ENCODE measurements at places on chromosomes 6 and 20. TPM values are rescaled to one million over a fixed set of nuclear protein-coding genes. Genes with fewer than 3 reads are reported as not detected.
A peak's percentile ranks its signal among the peaks of the same experiment; 100 is the strongest.

DNA sequence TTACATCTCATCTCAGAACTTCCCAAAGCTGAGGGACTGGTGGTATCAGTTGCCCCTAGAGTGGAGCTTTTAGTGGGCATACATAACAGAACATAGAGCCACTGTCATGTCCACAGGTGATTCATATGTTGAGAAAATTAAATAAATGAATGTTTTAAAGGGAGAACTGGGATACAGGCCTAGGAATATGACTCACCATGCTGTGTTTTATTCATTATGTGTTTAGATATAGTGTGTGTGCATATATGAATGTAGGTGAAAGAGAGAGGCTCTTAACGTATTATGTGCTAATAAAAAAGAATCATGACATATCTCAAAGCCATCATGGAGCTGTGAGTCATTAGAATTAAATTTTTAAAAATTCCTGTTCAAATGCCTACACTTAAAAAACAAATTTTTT, 332.2 kb upstream of the RSPO3 start:
- no peak overlapping the region for H3K27ac ChIP-seq
- no peak overlapping the region for H3K4me3 ChIP-seq
- peaks cover 5% of the 10 kb centered on the region for H3K4me1 ChIP-seq
- no peaks in the 10 kb centered on the region for H3K36me3 ChIP-seq
- no peaks in the 10 kb centered on the region for H3K27me3 ChIP-seq

SFTA2 gene
- not detected for total RNA-seq

DNA sequence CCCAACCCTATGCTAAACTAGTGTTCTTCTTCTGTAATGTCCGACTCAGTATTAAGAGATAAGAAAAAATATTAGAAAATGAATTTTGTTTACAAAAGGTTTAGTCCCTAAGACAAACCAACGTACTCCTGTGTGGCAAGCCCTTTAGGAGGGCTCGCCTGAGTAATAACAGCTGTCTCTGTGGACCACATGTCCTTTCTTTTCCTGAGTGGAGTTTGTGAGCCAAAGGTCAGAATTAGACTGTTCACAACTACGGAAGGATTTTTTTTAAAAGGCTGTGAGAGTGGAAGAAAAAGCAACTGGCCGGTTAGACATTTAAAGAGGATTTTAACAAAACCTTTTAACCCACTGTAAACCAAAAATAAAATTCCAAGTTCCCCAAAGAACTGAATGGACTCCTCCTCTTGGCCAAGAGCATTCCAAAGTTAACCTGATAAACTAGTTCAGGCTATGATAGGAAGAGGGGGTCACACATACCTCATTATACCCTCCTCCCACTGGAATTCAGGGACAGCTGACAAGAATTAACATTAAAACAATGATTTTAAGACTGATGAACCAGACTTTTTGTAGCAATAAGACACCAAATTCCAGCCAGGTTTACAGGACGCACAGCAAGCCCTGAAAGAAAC, 43.5 kb downstream of the FAM184A start:
- no peaks in the 10 kb centered on the region for H3K4me1 ChIP-seq
- no peaks in the 10 kb centered on the region for H3K27me3 ChIP-seq
- H3K27ac ChIP-seq, result no peak overlapping the region

HTR1B gene
- total RNA-seq, result 0.42 TPM

DNA sequence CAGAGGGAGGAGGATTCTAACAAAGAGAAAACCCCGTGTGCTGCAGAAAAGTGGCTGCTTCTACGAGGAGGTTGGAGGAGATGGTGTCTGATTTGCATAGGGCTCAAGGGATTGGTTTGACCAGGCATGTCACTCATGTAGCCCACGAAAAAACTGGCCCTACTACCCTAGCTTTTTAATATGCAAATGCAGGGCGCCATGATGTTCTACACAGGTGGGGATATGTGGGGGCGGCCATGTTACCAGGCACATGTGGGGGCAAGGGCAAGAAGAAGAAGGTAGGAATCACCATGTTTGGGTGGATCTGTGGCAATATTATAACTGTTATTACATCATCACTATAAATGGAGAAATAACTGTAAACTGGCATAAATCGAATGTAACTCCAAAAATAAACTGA, 9.9 kb downstream of the KIAA1755 start:
- H3K4me1 ChIP-seq, result no peaks in the 10 kb centered on the region
- DNase-seq, result no peak
- no peaks in the 10 kb centered on the region for H3K36me3 ChIP-seq
- H3K4me3 ChIP-seq, result no peak overlapping the region

MCUR1 gene
- total RNA-seq, result 8.8 TPM

GRCh38 chr20:52684905-52685304, 287.3 kb upstream of the TSHZ2 start:
- no peaks in the 10 kb centered on the region for H3K4me1 ChIP-seq
- no peaks in the 10 kb centered on the region for H3K27me3 ChIP-seq
- no peaks in the 10 kb centered on the region for H3K36me3 ChIP-seq
- no peak for DNase-seq
- no peak overlapping the region for H3K4me3 ChIP-seq

DNA sequence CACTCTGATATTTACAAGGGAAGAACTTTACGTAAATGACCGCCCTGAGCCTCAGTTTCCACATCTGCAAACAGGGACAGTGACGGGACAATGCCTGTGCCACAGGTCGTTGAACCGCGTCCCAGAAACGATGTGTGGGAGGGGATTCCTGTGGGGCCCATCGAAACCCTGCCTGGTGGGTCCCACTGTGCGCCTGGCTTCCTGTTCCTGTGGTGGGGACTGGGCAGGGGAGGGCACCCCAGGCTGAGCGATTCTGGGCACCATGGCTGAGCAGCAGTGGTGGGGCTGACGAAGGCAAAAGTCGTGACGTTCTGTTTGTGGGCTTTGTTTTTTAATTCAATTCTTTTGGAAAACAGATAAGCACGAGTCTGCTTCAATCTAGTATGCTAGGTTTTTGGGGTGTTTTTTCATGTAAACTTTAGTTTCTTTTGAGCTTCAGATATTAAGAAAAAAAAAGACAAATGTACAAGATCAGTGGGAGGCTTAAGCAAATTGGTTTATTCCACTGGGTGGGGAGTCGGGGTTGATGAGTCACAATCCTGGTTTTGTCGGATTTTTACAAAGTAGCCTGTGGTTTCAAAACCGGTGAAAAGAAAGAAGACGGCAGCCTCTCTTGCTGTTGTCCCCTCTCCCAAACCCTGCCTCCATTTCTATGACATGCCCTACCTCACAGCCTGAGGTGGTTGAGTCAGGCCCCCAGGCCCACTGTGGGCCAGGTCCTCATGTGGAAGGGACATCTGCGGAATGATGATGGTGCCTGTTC, 40.4 kb downstream of the GNAS-AS1 start:
- no peak overlapping the region for H3K4me3 ChIP-seq
- no peaks in the 10 kb centered on the region for H3K4me1 ChIP-seq
- no peak overlapping the region for H3K27ac ChIP-seq
- no peaks in the 10 kb centered on the region for H3K36me3 ChIP-seq
- H3K27me3 ChIP-seq, result peaks cover 27% of the 10 kb centered on the region
- DNase-seq, result no peak

DNA sequence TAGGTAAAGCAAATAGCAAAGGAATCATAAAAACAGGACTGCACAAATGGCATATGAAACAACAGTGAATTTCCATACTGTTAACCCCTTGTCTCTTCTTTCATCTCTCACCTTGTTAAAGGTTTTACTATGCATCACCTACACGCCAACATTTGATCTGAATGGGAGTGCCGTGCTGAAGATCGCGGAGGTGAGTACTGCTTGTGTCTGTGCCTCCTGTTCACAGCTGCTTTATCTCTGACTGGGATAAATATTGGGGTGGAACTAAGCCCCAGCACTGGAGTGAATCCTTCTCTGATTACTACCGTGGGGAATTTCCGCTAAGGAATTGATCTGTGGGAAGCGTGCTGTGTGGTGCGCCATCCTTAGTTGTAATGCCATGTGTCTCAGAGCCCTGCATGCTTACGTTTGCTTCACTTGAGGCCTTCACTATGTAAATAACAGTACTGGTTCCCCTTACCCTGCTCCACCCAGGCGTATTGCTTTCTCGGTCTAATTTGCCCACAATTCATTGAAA, 11.4 kb upstream of the PBOV1 start:
- no peak overlapping the region for H3K27ac ChIP-seq
- H3K4me1 ChIP-seq, result no peaks in the 10 kb centered on the region
- no peaks in the 10 kb centered on the region for H3K27me3 ChIP-seq
- no peak for DNase-seq
- H3K4me3 ChIP-seq, result no peak overlapping the region
- H3K36me3 ChIP-seq, result no peaks in the 10 kb centered on the region

GRCh38 chr6:15384901-15385300, 139.0 kb downstream of the JARID2 start:
- H3K4me1 ChIP-seq, result peaks cover 16% of the 10 kb centered on the region
- H3K4me3 ChIP-seq, result no peak overlapping the region
- no peak overlapping the region for H3K27ac ChIP-seq
- no peaks in the 10 kb centered on the region for H3K27me3 ChIP-seq
- no peaks in the 10 kb centered on the region for H3K36me3 ChIP-seq
- no peak for DNase-seq

- no peaks in the 10 kb centered on the region for H3K36me3 ChIP-seq
- DNase-seq, result no peak
Observed at GRCh38 chr6:107533415-107534059, 43.6 kb downstream of the SOBP start.

GRCh38 chr6:45687570-45687969, 309.8 kb upstream of the SUPT3H start:
- no peak overlapping the region for H3K27ac ChIP-seq
- H3K36me3 ChIP-seq, result no peaks in the 10 kb centered on the region
- no peak overlapping the region for H3K4me3 ChIP-seq
- no peaks in the 10 kb centered on the region for H3K27me3 ChIP-seq
- H3K4me1 ChIP-seq, result no peaks in the 10 kb centered on the region
- DNase-seq, result no peak

DNA sequence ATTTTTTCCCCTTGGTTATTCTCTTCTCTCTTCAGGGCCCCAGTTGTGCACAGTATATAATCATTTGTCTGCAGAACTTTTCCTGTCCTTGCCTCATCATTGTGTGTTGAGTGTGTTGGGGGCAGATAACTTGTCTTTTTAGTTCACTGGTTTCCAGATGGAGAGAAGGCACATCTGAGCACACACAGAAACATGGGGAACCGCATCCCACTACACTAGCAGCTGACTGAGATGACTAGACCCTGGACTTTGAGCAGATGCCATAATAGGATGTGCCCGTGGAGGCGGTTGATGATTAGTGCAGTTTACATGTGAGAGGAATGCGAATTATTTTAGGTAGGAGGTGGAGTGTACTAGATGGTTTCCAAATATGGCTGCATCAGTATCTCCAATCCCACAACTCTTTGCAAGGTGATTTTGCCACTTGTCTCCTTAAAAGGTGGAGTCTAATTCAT, 26.5 kb upstream of the SH3BGRL2 start:
- DNase-seq, result no peak
- no peaks in the 10 kb centered on the region for H3K27me3 ChIP-seq
- H3K27ac ChIP-seq, result no peak overlapping the region
- H3K36me3 ChIP-seq, result no peaks in the 10 kb centered on the region

GRCh38 chr6:53241938-53242337, 93.3 kb upstream of the GCM1 start:
- H3K4me3 ChIP-seq, result no peak overlapping the region
- H3K36me3 ChIP-seq, result no peaks in the 10 kb centered on the region
- no peaks in the 10 kb centered on the region for H3K4me1 ChIP-seq
- no peak for DNase-seq

DNA sequence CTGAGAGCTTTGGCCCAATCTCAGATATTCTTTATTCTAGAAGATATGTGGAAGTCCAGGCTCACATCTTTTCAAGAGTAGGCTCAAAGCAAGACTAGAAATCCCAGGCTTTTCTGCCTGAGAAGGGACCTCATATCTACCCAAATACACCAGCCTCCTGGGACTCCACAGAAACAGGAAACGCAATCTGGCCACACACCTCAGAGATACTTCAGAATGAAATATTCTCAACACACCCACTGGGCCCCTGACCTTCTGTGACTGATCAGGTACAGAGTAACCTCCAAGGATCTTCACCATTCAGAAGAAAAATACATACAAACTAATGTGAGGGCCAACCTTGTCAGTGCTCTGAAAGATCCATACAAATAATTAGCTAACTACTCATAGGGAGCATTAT, 183.2 kb downstream of the HIVEP2 start:
- H3K4me3 ChIP-seq, result no peak overlapping the region
- no peak for DNase-seq
- no peaks in the 10 kb centered on the region for H3K27me3 ChIP-seq
- H3K27ac ChIP-seq, result no peak overlapping the region

- no peaks in the 10 kb centered on the region for H3K36me3 ChIP-seq
- H3K27me3 ChIP-seq, result no peaks in the 10 kb centered on the region
- H3K4me3 ChIP-seq, result no peak overlapping the region
- no peak overlapping the region for H3K27ac ChIP-seq
Observed at GRCh38 chr6:37127961-37128862, 41.7 kb upstream of the PIM1 start.

GRCh38 chr6:75204217-75204958, 1.5 kb downstream of the COL12A1 start:
- DNase-seq, result peak; percentile 64
- peak overlapping the region; percentile 75 for H3K27ac ChIP-seq
- no peaks in the 10 kb centered on the region for H3K27me3 ChIP-seq
- peaks cover 9% of the 10 kb centered on the region for H3K4me1 ChIP-seq
- H3K36me3 ChIP-seq, result no peaks in the 10 kb centered on the region

NKAIN4 gene
- 2.9 TPM for total RNA-seq

GRCh38 chr20:31839782-31840487, 5.5 kb downstream of the FOXS1 start:
- H3K4me3 ChIP-seq, result no peak overlapping the region
- no peak overlapping the region for H3K27ac ChIP-seq
- H3K27me3 ChIP-seq, result no peaks in the 10 kb centered on the region
- no peak for DNase-seq

- H3K27me3 ChIP-seq, result no peaks in the 10 kb centered on the region
- peaks cover 9% of the 10 kb centered on the region for H3K4me1 ChIP-seq
- DNase-seq, result no peak
- no peak overlapping the region for H3K4me3 ChIP-seq
- no peak overlapping the region for H3K27ac ChIP-seq
- H3K36me3 ChIP-seq, result no peaks in the 10 kb centered on the region
Observed at GRCh38 chr6:113208726-113209125, 648.4 kb upstream of the MARCKS start.

GRCh38 chr20:32018269-32019155, 8.3 kb downstream of the CCM2L start:
- H3K36me3 ChIP-seq, result no peaks in the 10 kb centered on the region
- no peaks in the 10 kb centered on the region for H3K4me1 ChIP-seq
- peak; percentile 54 for DNase-seq
- H3K4me3 ChIP-seq, result peak overlapping the region; percentile 28
- no peak overlapping the region for H3K27ac ChIP-seq

- no peaks in the 10 kb centered on the region for H3K36me3 ChIP-seq
- no peak overlapping the region for H3K4me3 ChIP-seq
- H3K4me1 ChIP-seq, result no peaks in the 10 kb centered on the region
- no peak for DNase-seq
- H3K27ac ChIP-seq, result no peak overlapping the region
Observed at GRCh38 chr20:59597240-59597639, 7.1 kb upstream of the PHACTR3 start.

- H3K27ac ChIP-seq, result no peak overlapping the region
- H3K36me3 ChIP-seq, result no peaks in the 10 kb centered on the region
- no peak overlapping the region for H3K4me3 ChIP-seq
- H3K4me1 ChIP-seq, result peaks cover 4% of the 10 kb centered on the region
- no peaks in the 10 kb centered on the region for H3K27me3 ChIP-seq
- DNase-seq, result no peak
Observed at GRCh38 chr20:33578510-33578909, 83.6 kb upstream of the C20orf144 start.

GRCh38 chr6:89311853-89312531, 3.1 kb downstream of the GABRR2 start:
- peak overlapping the region; percentile 23 for H3K4me3 ChIP-seq
- DNase-seq, result peak; percentile 61
- peaks cover 31% of the 10 kb centered on the region for H3K4me1 ChIP-seq
- H3K27me3 ChIP-seq, result no peaks in the 10 kb centered on the region
- H3K36me3 ChIP-seq, result no peaks in the 10 kb centered on the region
- peak overlapping the region; percentile 56 for H3K27ac ChIP-seq

All from tibial nerve (tissue), 4 donors.